Colonic mucosa (tissue), 4 donors: ENCODE measurements at places on chromosomes 5 and 9. TPM values are rescaled to one million over a fixed set of nuclear protein-coding genes. Genes with fewer than 3 reads are reported as not detected.

DNA sequence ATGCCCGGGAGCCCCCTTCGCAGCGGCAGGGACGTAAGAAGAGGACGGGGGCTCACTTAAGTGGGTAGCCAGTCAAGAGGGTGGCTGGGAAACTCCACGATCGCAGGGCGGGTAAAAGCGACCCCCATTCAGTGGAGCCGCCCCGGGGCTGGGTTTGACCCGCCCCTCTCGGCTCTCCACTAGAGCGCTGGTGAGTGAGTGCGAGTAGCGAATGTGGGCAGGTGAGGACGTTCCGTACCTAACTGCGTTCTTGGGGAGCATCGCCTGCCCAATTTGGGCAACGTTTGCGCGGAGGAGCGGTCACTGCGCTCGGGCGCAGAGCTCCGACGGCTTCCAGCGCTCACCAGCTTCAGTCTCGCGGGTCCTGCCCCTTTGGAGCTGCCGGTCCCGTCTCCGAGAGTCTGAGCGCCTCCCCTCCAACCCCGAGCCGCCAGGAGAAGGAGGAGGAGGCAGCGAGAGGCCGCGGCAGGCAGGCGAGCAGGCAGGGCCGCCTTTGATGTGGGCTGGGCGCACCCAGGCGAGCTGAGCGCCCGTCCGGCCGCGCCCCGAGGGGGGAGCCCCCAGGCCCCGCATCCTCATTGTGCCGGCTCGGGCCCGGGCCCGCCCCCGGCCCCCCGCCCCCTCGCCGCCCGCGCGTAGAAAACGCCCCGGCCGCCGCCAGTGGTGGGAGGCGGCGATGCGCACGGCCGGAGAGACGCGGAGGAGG lies at the start of gene FGF18:
Gene FGF18, plus strand, starts transcription at position 666 of the 706 bp plus-strand sequence. CDS start 553 bp downstream, outside the sequence.
- peak; percentile 47 for DNase-seq

Gene MRPL36
- total RNA-seq: 56.3 TPM

DNA sequence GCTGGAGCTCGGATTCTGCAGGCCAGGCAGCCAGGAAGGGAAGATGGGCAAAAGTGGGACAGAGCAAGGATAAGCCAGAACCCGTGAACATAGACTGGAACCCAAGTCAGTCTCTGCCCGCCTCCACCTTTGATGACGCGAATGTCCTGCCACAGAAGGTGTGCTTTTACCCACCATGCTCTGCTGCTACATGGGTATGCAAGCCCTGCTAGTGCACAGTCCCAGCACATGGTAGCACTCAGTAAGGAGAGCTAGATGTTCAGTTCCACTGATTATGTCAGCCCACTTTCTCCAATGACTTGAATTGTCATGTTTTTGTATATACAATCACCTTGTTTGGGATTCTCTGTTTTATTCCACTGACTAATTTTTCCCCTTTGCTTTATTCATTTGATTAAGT lies 11.4 kb upstream of the CD72 start:
- DNase-seq: no peak

Gene CMYA5
- 0.30 TPM for total RNA-seq
